Upper lobe of left lung (tissue), 6 donors: ENCODE measurements at places on chromosomes 7 and 10.

- DNase-seq = no peak
Observed at GRCh38 chr10:32326119-32326518, 20.8 kb downstream of the EPC1 start.

GRCh38 chr10:132248455-132249225 is 59.1 kb downstream of the STK32C start:
- peak; percentile 89 for DNase-seq

GRCh38 chr7:30306976-30307375 is 22.6 kb downstream of the ZNRF2 start:
- no peak for DNase-seq

DNA sequence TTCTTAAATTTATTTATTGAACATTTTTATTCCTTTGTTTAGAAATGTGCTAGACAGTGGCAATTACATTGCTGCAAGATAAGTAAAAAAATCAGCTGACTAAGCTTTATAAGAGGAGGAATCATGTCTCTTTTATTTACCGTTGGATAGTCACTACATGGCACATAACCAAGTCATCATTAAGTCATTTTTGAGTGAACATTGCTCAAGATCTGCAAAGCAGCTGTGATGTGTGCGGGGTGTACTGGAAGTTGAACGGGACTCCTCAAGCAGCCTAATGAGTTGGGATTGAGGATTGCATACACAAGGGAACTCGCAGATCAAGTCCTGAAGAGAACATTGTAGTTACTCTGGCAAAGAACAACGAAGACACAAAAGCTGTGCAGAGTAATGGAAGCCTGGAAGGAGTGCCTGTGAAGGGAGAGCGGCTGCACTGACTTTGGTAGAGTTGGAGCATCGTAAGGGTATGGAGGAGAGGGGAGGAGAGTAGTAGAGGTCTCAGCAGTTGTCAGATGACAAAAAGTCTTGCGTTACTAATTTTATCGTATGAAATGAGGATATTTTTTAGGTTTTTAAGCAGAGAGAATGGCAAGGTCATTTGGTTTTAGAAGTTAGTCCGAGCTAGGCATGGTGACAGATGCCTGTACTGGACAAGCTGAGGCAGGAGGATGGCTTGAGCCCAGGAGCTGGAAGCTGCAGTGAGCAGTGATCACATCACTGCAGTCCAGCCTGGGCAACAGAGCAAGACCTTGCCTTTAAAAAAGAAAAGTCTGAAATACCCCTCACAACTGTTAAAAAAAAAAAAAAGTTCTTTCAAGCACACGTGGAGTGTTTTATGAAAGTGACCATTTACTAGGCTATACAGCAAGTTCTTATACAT is 95.1 kb downstream of the BMPR1A start:
- DNase-seq = no peak

DNA sequence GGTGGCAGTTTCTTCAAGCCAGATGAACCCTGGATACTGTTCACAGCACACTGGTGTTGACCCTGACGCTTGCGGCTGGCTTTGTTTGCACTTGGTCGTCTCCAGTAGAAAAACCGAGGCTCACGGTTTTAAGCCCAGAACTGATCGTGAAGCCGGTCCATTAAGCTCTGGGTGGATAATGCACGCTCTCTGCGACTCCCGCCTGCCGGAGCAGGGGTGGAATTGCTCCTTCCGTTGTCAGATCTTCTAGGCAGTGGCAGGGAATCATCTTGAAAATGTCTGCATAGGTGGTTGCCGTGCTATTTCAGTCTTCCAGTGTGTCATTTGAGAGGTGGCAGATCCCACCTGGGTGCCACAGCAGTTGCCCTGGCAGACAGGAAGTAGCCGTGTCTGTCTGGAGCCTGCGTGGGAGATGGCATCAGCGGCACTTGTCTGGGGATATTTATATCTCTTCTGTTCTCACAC is 35.9 kb upstream of the AP5Z1 start:
- DNase-seq = peak; percentile 46

DNA sequence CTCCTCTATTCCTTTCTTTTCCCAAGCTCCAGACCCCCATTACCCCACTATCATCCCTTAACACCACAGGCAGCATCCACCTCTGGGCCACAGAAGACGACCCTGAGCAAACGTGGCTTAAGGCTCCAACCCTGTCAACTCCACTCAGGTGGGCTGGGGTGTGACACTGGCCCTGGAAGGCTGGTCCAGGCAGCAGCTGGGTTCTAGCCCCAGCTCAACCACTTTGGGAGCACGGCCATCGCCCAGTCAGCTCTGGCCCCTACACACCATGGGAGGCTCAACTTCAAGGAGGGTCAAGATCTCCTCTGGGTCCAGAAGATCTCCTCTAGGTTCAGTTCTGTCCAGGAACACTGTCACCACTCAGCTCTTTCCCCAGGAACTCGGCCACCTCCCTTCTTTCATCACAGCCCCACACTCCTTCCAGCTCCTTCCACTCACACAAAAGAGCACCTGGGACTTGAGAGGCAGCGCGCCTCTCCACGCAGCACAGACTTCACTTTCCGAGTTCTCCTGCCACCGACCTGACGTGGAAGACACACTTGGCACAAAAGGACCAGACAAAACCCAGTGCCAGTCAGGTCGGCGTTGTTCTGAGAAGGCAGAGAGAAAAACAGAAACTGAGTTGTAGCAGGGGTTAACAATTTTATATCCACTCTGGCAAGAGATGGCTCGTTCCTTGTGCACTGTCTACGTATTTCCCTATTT is 84.1 kb downstream of the CTBP2 start:
- no peak for DNase-seq

DNA sequence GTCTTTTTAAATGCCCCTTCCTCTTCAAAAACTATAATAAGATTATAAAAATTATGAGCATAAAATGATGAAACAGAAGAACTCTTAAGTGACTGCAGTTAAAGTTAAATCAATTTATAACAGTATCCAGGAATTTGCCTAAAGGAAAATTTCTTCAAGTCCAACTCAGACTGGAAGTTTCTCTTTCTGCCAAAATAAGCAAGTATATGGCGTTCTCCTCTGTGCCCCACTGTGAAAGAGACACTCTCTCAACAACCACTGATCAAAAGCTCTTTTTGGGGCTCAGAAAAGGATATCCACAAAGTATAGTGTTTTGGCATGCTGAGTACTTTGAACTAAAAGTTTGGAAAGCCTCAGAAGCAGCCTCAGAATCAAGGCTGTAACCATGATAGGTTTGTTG is 139.9 kb downstream of the SKIDA1 start:
- no peak for DNase-seq

- DNase-seq = no peak
Observed at GRCh38 chr7:24917510-24918239, 62.3 kb downstream of the OSBPL3 start.

- DNase-seq = no peak
Observed at GRCh38 chr7:106721816-106722785, 61.1 kb upstream of the CCDC71L start.

DNA sequence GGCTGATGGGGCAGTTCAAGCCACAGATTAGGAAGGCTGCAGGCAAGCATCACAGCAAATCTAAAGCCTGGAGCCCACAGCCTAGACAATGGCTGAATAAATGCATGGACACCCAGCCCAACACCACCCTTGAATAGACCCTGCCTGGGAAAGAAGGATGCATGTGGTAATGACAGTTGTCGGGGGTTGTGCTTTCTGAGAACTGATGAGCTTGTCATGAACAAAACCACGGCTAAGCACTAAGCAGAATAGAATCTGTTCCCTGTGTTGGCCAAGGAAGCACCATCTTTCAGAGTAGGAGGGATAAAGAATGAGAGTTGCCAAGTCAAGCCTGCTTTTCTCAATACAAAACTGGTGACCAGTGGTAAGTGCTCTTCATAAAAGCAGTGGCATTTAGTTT is 66.1 kb upstream of the JCAD start:
- DNase-seq = no peak

DNA sequence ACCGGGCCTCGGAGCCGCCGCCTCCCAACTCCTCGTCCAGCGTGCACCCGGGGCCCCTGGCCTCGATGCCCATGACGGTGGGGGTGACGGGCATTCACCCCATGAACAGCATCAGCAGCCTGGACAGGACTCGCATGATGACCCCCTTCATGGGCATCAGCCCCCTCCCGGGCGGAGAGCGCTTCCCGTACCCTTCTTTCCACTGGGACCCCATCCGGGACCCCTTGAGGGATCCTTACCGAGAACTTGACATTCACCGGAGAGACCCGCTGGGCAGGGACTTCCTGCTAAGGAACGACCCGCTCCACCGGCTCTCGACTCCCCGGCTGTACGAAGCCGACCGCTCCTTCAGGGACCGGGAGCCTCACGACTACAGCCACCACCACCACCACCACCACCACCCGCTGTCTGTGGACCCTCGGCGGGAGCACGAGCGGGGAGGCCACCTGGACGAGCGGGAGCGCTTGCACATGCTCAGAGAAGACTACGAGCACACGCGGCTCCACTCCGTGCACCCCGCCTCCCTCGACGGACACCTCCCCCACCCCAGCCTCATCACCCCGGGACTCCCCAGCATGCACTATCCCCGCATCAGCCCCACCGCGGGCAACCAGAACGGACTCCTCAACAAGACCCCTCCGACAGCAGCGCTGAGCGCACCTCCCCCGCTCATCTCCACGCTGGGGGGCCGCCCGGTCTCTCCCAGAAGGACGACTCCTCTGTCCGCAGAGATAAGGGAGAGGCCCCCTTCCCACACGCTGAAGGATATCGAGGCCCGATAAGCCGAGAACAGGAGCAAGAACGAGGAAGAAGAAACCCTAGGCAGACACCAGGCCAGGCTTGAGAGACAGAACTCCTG is 341.5 kb upstream of the GALNT17 start:
- peak; percentile 63 for DNase-seq

DNA sequence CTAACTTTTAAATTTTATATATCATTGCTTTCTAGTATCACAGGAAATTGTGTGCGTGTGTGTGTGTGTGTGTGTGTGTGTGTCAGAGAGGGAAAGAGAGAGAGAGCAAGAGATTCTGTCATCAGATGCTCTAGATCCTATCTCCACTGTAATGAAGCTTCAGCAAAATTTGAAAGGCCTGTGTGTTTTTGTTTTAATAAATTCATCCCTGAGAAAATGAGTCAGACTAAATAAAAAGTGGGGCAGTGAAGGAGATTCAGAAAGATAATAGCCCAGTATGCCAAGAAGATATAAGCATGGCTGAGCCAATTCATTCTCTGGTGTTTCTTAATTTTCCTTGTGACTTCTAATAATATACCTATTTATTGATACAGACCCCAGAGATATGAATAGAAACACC is 184.2 kb upstream of the TMEM196 start:
- DNase-seq = no peak

DNA sequence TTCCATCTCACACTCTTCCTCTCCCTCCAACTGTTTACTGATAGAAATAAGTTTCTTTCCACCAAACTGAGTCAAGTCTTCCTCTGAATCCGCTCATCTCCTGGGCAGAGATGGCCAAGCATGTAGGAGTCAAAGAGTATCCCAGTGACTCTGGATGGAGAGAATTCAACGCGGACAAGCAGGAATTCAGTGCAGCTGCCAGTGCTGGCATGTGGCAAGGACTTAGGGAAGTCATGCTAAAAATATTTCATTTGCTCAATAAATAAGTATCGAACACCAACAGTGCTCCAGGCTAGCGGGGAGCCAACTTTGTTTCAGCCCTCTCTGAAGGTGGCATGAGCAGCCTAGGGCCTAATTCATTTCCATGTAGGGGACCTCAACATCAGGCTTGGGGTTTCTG is 351.6 kb upstream of the ZMIZ1 start:
- DNase-seq = no peak

GRCh38 chr7:18505870-18506460 is 10.4 kb downstream of the HDAC9 start:
- DNase-seq = no peak

DNA sequence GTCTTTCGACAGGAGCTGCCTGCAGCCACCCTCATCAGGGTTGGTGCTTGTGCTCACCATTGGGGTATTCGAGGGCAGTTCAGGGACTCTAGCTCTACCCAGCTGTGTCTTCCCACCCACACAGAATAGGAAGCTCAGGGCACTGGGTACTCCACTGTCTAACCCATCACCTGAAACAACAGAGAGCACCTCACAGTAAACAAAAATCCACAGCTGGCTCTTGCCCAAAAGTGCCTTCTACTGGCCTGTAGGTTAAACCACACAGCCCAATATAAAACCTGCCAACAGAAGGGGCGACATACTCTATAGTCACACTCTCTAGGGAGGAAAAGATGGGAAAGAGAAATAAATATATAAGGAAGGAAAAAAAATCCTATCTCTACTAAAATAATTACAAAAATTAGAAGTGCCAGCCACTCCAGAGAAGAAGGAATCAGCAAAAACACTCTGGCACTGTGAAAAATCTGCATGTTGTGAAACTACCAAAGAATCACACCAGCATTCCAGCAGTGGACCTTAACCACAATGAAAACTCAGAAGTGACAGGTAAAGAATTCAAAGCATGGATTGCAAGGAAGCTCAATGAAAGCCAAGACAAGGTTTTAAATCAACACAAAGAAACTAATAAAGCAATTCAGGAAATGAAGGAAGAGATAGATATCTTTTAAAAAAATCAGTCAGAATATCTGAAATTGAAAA is 110.0 kb downstream of the HGF start:
- no peak for DNase-seq

GRCh38 chr7:128067983-128068382 is 36.7 kb upstream of the LRRC4 start:
- DNase-seq = no peak

GRCh38 chr10:17208476-17208875 is 7.0 kb upstream of the TRDMT1 start:
- no peak for DNase-seq

- DNase-seq = no peak
Observed at GRCh38 chr7:143042159-143042789, 9.9 kb upstream of the OR6V1 start.

DNA sequence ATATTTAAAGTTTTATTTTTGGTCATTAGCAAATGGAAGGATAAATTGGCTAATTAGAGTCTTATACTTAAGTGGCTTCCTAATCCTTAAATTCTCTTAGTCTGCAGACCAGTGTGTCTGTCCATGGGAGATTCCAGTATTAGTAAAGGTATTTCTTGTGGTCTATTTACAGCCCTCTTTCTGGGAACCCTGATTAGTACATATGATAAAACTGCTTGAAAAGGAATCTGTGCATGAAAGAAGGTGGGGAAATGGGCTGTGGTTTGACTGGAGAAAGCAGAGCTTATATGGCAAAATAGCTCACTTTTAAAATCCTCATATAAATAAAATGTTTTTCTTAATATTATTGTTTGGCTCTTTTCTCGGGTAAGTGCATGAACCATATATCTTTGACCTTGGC is 124.5 kb upstream of the RHOBTB1 start:
- no peak for DNase-seq

- DNase-seq = no peak
Observed at GRCh38 chr10:22583683-22584082, 130.7 kb downstream of the PIP4K2A start.
